T-helper 1 cell (primary cell): ENCODE measurements at places on chromosomes 1 and 21.

DNA sequence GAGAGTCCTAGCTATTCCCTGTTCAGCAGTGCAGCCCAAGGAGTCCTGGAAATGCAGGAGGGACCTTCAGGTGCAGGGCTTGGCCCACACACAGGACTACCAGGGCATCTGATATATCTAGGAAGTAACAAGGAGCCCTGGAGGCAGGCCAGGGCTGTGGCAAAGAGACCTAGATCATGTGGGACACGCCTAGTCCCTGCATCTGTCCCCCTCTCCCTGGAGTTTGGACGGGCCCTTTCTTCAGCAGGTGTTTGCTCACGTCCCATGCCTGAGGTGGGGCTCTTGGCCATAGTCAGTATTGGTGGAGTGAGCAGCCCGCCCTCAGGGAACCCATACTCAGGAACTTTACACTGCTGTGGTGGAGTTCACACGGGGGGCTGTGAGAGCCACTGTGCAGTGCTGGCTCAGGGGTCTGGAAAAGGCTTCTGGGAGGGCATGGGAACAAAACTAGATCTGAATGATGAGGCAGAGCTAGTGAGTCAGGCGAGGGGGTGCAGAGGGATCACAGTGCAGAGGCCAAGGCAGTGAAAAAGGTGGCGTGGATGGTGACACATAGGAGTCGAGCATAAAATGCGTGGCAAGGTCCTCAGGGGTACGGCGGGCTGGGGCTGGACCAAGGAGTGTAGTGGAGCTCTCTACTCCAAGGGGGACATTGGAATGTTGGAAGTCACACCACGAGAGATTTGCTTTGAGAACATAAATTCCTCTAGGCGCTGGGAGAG lies 25.6 kb downstream of the TMEM53 start:
- no peak for DNase-seq

- DNase-seq: no peak
These were observed 40.0 kb upstream of the DSCAM start for GRCh38 chr21:40886931-40887330.

DNA sequence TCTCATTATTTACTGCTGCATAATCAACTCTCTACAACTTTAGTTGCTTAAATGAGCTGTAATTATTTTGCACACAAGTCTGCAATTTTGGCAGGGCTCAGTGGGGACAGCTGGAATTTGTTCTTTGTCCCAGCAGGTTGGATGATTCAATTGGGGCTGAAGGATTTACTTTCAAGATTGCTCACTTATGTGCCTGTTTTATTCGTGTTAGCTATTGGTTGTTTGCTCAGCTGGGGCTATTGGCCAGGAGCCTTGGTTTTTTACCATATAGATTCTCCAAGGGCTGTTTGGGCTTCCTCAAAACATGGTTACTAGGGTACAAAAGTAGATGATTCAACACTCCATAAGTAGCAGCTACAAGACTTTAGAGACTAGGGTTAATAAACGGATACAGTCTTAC lies 13.4 kb downstream of the OR10R2 start:
- no peak for DNase-seq

GRCh38 chr21:16588433-16588860 lies 858.7 kb downstream of the USP25 start:
- no peak for DNase-seq
